ENCODE measurements at places on chromosomes 6 and 20.

- no peak for DNase-seq
Measured at GRCh38 chr6:111552958-111553357, 52.7 kb downstream of the TRAF3IP2 start.

DNA sequence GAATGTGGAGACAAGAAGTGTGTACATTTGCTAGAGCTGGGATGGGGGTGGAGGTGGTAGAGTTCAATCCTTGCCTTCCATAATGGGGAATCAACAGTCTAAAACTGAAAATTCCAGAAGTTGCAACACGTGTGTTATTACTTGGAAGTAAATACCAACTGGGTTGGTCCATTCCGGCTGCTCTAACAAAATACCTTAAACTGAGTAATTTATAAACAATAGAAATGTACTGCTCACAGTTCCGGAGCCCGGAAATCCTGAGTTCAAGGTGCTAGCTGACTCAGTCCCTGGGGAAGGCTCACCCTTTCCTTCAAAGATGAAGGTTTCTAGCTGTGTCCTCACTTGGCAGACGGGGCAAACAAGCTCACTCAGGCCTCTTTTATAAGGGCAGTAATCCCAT lies 59.0 kb downstream of the RIN2 start:
- DNase-seq = no peak

DNA sequence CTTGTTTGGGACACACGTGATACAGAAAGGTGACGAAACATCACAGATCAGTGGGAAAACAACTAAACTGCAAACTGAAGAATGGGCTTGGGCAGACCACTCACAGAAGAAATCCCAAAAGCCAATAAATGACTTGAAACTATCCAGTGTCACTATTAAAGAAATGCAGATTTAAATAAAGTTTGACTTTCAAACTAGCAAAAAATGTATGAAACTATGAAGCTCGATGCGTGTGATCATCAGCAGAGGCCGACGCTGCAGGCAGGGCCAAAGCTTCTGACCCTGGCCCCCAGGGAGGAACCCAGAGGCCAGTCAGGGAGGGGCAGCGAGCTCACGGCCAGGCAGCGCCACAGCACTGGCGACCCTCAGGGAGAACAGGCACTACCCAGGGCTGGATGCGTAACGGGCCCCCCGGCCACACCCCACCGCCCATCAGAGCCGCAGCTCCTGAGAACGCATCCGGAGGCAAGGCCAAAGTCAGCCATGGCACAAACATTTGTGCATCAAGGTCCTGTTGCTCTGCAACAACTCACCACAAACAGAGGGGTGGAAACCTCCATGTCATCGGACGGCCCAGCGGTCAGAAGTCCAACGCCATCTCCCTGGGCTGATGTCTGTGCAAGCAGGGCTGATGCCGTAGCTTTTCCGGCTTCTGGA lies 94.1 kb downstream of the YTHDF1 start:
- no peak for DNase-seq

GRCh38 chr6:108616544-108616943 lies 55.8 kb downstream of the FOXO3 start:
- no peak for DNase-seq

GRCh38 chr6:75556240-75556639 lies 45.4 kb upstream of the SENP6 start:
- no peak for DNase-seq

- no peak for DNase-seq
Measured at GRCh38 chr6:116127771-116128493, 2.0 kb upstream of the COL10A1 start.

DNA sequence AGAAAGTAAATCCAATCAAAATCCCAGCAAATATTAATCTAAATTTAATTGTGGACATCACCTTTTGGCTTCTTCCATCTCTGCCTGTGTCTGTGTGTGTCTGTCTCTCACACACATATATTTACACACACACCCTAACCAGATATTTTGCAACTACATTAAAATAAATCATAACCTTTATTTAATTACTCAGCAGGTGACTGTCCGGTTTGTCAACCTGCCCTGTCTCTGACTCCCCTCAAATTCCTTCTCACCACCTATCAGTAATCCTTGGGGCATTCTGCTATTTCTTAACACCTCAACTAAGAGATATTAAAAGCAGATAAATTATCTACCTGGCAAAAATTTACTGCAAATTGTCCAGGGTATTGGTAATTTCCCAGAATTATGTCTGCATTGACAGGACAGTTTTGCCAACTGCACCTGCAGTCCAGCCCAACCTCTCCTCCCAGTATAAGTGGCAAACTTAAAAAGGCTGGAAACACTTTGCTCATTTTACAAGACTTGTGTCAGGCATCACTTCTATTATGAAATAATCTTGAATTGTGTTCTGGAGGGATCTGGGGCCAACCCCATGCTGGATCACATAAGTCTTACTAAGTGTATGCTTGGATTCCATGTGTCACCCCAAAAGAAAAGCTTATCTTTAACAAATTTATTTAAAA lies 216.1 kb downstream of the GMDS start:
- DNase-seq = no peak
